ENCODE measurements at places on chromosomes 16 and 17.

GRCh38 chr17:36722121-36722902 is 120.9 kb downstream of the MRM1 start:
- no peak for DNase-seq

DNA sequence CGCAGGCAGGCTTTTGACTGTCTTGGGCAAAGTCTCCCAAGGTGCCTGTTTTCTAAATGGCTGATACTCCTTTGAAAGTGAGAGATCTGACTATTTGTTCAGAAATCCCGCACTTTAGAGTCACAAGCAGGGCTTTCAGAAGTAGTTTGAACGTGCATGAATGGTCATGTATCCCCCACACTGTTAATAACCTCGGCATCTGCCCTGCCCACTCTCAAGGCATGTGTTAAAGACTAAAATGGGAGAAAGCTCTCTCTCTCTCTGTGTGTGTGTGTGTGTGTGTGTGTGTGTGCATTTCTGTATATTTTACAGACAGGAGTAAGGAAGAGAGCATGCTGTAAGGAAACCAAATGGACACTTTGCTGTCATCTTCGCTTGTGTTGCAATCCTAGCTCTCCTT is 163.7 kb downstream of the MAF start:
- DNase-seq, result no peak

DNA sequence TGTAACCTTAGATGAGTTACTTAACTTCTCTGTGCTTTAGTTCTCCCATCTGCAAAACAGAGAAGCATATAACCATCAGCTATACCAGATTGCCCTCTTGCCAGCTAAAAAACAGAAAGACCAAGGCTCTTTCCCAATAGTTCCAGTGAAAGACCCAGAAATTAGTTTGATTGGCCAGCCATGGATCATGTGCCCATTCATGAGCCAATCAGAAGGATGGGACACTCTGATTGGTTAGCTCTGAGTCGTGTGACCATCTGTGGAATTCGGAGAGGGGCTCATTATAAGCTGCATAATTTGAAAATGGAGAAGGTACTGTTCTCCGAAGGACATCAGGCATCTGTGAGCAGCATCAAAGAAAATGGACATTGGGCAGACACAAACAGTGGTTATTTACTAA is 155.2 kb downstream of the ABCC12 start:
- DNase-seq, result no peak

DNA sequence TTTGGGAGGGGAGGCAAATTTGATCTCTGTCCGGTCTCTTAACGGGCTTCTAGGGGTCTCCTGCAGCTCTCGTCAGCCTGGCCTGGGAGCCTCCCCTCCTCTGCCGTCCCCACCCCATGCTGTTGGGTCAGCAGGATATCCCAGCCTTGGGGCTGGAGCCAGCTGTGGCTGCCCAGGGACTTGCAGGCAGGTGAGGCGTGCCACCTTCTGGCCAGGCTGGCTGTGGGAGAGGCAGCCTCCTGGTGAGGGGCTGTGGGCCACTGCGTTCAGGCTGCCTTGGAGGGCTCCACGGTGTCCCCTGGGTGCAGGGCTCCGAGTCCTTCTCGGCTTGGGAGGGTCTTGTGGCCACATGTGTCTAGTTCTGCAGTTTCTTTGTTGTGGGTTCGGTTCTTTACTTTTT is 34.6 kb downstream of the TBCD start:
- no peak for DNase-seq

DNA sequence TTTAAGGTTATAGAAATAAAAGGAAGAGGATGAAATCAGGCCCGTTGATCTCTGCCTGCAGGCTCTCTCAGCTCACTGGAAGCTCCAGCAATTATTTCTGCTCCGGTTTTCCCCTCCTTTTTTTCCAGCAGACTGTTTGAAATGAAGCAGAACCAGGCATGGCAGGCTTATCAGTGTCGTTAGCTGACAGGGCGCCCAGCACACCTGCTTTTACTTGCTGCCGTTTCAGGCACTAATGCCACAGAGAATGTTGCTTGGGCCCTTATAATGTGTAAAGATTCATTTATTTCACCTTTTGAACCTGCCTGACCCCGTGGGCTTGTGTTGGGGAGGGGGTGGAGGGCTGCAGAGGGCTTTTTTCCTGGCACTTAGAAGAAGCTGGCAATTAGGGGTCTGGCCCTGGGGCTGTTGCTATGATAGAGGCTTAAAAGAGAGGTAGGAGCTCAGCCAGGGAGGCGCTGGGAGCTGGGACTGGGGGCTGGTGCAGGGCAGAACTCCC is 108.1 kb downstream of the IRX3 start:
- DNase-seq, result no peak

- DNase-seq, result no peak
Observed at GRCh38 chr17:48568499-48569239, 9.5 kb downstream of the HOXB4 start.

DNA sequence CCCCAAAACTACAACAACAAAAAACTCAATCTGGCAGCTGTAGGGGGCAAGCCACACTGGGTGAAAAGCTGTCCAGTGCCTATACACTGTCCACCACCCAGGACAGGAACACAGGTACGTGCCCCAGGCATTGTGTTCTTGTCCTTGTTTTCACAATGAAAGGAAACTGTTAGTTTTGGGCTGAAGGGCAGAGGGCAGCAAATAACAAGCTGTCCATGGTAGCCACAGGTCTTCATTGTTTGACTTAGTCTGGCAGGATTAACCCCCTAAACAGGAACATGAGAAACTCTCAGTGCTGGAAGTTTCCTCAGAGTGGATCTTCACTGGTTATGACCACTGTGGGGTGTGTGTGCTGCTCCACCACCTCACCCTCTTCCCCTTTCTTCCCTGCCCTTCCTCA is 224.6 kb upstream of the N4BP1 start:
- no peak for DNase-seq

- no peak for DNase-seq
Observed at GRCh38 chr17:82561429-82562035, 42.0 kb downstream of the FOXK2 start.

GRCh38 chr17:50056217-50056960 is 479 bp downstream of the ITGA3 start:
- no peak for DNase-seq

DNA sequence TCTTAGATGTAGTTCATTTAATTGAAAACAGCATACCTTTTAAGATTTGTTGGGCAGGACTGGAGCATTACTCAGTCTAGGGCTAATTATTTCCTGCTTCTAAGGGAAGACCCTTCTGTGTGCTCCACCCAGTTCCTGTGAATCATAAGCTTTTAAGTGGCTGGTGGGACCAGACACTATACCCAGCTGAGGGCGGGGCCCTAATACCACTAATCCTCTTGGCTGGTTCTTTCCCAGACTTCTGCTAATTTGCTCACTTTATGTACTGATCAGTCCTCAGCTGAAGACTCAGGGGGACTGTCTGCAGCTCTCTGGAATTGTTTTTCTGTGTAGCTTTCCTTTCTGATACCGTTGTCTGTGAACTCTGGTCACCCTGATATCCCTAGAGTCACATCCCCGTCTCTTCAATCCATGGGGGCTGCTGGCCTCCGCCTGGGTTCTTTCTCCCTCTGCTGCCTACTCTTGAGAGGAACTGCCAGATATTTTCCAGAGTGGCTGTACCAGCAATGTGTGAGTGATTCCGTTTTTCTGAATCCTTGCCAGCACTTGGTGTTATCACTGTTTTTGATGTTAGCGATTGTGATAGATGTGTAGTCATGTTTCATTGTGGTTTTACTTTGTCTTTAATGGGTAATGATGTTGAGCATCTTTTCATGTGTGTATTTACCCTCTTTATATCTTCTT is 35.1 kb downstream of the MFSD11 start:
- no peak for DNase-seq

GRCh38 chr16:64453646-64454045 is 668.2 kb downstream of the CDH11 start:
- DNase-seq, result no peak

DNA sequence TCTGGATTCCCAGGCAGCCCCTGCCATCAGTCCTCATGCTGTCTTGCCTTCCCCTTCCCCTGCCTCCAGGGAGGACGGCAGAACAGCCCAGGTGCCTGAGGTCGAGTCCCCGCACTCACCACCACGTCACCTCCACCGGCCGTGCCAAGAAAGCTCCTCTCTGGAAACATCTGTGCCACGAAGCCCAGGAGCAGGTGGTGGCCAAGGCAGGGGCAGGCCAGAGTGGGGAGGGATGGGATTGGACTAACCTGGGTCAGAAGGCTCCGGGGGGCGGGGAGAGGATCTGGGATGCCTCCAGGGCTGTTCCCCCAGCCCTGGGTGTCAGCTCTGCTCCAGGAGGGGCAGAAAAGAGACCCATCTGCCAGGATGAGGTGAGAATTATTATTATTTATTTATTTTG is 7.4 kb upstream of the DPEP1 start:
- no peak for DNase-seq

DNA sequence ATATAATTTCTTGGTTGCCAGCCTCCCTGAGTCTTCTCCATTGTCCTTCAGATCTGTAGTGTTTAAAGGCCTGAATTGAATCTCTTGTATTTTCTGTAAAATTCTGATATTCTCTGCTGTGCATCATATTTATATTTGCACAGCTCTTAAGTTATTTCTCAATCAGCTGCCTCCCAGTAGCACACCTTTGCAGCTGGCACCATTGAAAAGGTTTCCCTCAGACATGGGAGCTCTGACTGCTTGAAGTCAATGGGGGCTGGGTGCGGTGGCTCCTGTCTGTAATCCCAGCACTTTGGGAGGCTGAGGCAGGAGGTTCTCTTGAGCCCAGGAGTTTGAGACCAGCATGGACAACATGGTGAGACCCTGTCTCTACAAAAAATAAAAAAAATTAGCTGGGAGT is 40.4 kb downstream of the PITPNC1 start:
- no peak for DNase-seq

DNA sequence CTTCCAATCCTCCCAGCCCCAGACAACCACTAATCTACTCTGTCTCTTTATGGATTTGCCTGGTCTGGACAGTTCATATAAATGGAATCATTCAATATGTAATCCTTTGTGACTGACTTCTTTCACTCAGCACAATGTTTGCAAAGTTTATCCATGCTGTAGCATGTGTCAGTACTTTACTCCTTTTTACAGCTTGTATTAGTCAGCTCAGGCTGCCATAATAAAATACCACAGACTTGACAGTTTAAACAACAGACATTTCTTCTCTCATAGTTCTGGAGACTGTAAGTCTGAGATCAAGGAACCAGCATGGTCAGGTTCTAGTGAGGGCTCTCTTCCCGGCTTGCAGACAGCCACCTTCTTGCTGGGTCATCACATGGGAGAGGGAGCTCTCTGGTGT is 41.3 kb downstream of the GPRC5B start:
- no peak for DNase-seq

GRCh38 chr17:75856062-75856756 is 1.1 kb upstream of the WBP2 start:
- DNase-seq, result no peak

DNA sequence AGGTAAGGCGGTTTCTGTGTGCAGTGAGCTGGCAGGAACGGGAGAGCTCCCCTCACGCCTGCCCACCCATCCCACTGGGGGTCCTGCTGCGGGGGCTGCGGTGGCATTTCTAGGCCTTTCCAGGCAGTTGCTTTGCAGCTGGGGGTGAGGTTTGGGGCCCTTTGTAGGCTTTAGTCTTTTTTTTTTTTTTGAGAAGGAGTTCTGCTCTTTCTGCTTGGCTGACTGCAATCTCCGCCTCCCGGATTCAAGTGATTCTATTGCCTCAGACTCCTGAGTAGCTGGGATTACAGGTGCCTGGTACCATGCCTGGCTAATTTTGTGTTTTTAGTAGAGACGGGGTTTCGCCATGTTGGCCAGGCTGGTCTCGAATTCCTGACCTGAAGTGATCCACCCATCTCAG is 11.1 kb downstream of the TSC2 start:
- DNase-seq, result no peak

DNA sequence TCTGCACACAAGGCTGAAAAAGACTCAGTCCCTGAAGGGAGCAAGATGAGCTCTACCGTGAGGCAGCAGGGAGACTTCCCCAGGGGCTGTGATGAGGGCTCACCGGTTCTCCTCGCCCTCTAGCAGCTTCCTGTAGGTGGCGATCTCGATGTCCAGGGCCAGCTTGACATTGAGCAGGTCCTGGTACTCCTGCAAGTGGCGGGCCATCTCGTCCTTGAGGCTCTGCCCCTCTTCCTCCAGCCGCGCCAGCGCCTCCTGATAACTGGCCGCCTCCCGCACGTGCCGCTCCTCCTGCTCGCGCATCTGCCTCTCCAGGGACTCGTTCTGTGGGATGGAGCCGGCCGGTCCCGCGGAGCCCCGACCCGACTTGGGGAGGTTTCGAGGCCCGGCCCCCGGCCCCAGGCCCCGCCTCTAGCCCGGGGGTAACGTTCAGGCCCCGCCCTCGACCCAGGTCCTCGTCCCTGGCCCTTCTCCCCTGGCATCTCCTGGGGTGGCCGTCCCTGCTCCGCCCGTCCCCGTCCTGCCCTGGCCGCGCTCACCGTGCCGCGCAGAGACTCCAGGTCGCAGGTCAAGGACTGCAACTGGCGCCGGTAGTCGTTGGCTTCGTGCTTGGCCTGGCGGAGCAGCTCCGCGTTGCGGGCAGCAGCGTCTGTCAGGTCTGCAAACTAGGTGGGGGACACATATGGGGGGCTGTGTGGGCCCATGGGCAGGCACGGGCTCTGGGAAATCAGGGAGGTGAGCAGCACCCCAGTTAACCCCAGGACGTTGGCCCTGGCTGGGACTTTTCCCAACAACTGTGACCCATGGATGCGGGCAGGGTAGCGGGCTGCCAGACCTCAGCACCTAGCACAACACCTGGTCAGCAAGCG is 3.9 kb downstream of the GFAP start:
- peak; percentile 23 for DNase-seq

- no peak for DNase-seq
Observed at GRCh38 chr17:27585153-27585681, 45.8 kb upstream of the LGALS9 start.

GRCh38 chr17:77881545-77881944 is 77.0 kb upstream of the TNRC6C start:
- no peak for DNase-seq

DNA sequence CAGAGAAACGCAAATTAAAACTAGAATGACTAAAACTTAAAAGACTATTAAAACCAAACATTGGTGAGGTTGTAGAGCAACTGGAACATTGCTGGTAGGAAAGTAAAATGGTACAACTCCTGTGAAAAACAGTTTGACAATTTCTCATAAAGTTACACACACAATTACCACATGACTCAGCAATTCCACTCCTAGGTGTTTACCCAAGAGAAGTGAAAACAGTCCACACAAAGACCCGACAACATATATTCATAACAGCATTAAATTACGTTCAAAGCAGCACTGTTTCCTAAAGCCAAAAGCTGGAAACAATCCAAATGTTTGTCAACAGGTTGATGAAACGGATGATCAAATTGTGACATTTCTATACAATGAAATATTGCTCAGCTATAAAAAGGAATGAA is 26.5 kb upstream of the ALOX12 start:
- no peak for DNase-seq

- no peak for DNase-seq
Observed at GRCh38 chr16:23280483-23280967, 21.6 kb upstream of the SCNN1B start.

GRCh38 chr16:88382491-88383400 is at the start of gene ZNF469:
Gene ZNF469 (plus strand): TSS chr16:88382959. CDS start chr16:88427471, 44,512 bp downstream.
- no peak for DNase-seq

GRCh38 chr17:9225305-9226101 is 204.2 kb downstream of the NTN1 start:
- no peak for DNase-seq

Data from right renal cortex interstitium (tissue), 3 donors.